ENCODE measurements at places on chromosomes 5 and 9.

DNA sequence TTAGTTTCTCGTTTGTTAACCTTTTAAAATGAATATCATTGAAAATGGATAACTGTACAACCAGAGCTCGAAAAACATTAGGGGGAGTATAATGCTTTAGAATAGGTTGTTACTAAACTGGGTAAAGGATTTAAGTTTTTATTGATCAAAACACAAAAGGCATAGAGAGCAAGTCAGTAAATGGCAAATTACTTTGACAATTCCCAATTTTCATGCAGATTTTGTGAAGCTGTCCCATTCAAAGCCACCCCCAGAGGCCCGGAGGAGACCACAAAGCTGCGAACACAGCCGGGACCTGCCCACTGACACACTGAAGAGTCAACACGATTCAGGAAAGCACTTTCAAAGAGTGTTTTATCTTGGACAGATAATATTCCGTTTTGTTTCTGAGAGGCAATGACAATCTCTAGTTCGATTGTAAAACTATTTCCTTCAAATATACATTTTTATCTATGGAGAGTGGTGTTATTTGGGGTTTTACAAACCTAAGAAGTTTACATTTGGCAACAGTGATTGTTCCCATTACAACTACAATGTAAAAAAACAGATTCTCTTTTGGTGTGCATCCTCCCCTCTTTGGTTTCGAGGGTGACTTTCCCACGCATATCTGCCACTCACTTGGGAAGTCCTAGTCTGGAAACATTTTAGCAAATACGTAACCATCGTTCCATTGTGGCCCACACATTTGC, 182.6 kb upstream of the TBCA start:
- no peak for DNase-seq

DNA sequence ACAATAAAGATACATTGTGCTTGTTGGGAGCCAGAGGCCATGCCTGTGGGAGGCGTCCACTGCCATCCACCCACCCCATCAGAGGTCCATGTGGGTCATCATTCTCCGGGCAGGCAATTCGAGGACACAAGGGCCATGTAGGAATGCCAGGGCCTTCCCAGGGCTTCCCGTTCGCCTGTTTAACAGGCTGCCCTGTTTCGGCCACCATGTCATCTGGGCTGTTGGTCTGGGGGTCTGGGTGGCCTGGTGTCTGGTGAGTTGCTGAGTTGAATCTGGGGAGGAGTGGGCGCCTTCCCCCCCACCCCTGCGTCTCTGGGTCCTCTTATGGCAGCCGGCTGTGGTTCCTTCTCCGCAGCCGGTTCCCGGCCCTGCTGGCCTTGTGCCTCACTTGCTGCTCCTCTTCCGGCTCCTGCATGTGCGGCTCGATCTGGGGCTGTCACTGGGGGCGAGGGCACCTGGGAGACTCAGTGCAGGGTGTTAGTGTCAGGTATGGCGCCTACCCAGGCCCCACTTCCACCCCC, 117.4 kb downstream of the WNK2 start:
- DNase-seq, result no peak

DNA sequence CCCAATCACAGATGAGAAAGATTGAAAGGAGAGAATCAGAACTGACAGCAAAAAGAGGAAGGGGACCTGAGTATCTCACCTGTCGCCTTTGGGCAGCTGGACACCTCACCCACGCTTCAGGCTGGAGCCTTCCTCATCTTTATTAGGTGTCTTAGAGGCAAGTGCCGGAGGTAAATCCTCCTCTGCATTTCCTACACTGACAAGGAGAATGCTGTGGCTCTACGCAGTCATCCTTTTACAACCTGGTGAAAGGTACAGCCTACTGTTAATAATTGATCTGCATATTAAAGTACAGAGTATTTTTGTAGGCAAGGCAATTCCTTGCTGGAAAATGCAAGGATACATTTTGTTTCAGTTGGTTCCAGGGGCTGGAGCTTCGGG, 34.8 kb downstream of the PRLR start:
- DNase-seq, result no peak

DNA sequence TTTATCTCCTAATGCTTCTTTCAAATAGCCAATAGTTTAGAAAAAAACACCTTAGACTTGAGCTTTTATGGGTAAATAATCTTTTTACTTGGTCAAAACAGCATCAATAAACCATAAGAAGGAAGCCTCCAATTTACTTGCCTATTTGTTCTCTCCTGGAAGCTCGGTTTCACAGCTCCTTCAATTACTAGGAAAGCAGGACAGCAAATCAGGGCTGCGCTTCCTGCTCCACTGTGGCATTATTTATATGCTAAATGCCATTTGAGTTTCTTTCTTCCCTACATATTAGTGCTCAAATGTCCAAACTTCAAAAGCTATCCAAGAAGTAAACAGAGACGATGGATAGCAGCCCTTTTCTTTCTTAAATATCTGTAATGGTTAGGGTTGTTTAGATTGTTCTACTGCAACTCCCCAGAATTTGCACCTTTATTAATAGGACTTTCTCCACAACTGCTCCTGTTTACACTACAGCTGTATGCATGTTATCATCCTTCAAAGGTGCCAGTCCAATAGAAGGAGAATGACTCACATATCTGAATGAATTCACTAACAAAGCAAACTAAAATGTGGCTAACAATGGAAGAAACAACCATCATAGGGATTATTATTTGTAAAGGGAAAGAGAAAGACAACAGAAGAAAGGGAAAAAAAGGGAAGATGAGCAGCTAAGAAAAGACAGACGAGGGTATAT, 58.7 kb downstream of the MED27 start:
- no peak for DNase-seq

DNA sequence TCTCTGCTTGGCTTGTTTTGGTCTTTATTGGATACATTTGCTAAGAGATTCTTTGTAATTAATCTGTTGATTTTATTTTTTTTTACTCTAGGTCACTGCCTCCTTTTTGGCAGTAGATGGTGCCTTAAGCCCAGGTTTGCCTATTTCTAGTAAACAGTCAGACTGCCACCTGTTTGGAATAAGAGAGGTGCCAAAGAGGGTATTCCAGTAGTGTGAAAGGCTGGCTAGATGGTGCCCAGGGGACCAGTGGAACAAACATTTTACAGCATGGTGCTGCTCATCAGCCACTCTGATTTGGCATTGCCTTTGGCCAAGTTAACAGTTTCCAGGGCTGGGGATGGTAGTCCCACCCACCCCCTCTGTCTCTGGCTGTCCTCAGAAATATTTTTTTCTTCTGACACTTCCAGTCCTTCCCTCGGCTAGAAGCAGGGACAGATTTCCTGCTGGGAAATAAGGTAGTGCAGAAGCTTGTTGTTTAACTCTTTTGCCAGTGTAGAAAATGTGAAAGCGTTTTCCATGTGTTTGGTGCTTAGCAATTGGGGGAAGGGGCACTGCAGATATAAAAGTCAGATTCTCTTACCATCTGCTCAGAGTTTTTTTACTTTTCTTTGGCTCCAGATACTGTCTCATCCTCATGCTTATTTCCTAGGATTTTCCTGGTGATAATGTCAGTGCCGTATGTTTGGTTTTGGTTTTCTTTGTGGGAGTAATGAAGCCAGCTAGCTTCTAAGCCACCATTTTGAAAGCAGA, 36.6 kb upstream of the FBXL7 start:
- peak; percentile 25 for DNase-seq

GRCh38 chr9:133151601-133152525, 11.9 kb downstream of the GBGT1 start:
- DNase-seq, result no peak

- peak; percentile 83 for DNase-seq
Observed at GRCh38 chr5:174327317-174327864, 281.9 kb downstream of the NSG2 start.

DNA sequence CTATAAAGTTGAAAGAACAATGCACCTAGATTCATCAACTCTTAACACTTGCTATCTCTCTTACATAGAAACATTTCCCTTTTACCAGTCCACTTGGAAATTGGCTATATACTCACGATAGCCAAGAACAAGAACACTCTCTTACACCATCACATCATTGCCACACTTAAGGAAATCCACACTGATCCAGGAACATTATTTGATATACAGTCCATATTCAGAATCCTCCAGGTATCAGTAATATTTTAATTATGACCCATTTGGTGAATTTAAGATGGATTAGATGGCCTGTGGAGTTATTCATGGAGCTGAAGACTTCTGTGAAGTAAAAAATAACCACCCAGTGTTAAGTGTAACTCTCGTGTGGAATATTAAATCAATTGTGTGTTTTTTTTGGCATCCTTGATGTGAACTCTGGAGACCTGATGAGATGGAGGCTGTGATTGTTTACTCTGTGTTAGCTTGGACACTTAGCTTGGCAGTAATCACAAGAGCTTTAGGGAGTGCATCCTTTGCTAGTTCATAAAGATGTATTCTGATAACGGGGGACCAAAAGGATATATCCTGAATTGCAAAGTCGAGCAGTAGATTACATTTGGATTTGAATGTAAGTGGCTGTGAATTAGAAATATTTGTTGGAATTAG, 52.0 kb upstream of the ABL1 start:
- DNase-seq, result no peak

DNA sequence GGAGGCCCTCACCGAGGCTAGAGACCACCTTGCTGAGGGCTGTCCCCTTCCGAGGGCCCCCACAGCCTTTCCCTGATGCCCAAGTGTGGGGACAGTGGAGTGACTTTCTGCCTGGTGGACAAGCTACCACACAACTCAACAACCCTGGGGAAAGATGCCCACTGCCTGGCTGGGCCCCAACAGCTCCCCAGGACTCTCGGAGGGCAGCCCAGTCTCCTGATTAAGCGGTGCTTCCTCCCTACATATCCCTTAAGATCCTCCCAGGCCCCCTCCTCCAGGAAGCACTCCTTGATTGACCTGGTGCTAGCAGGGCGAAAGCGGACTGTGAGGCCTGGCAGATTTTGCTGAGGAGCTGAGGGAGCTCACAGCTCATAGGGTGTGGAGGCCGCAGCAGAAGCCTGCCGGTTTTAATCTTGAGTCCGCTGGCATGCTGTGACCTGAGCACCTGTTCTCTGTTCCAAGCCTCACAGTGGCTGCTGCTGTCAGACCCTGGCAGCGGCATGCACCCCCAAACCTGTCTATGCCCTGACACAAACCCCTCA, 2.2 kb downstream of the NSMF start:
- no peak for DNase-seq

GRCh38 chr5:96835791-96836191, 28.0 kb upstream of the ERAP1 start:
- DNase-seq, result no peak

DNA sequence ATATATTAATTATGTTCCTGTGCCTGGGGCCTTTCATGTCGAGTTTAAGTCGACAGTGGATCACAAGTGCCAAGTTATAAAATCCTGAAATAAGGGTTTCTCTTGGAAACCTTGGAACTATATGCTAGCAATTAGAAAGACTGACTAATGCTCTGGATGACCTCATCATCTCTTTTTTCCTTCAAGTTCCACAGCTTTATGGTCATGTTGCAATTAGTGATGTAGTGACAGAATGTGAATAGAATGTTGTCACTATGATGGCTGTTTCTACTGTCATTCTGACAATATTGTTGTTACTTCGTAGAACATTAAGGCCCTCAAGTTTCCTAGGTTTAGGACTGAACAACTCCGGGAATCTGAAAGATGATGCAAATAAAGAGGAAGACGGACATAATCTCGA, 368.0 kb upstream of the SEMA6A start:
- DNase-seq, result peak; percentile 44

GRCh38 chr9:3359048-3359692, 166.6 kb downstream of the RFX3 start:
- no peak for DNase-seq

DNA sequence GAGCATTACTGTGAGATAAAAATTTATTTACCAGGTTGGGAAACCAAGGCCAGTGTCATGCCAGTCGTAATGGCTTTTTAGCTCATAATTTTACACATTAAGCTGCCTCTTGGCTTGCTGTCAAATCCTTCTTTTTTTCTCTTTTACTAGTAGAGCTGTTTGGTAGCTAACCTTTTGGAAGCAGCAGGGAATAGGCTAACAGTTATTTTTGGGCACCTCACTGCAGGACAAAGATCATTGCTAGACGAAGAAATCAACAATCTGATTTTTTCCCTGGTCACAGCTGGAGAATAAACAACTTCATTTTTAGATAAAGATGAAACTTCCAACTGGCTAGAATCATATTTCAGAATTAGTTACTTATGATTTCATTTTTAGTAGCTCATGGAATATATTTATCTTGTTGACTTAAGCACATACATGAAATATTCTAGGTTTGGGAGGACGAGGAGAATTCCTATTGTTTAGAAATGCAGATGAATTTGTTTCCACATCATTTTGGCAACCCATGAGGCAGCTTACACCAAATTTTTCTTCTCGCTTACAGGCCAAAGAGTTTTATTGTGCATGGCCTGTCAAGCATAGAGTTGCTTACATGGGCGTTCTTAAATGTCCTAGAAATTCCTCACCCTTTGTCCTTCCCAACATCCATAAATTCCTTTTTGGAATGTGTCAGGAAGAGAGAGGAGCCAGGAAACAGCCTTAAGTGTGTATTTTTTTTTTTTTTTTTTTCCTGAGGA, 19.6 kb downstream of the TNC start:
- peak; percentile 86 for DNase-seq
